Esophagus squamous epithelium (tissue), 5 donors: ENCODE measurements at places on chromosomes 1 and 21.

- no peak for DNase-seq
Measured at GRCh38 chr1:114448370-114449036, 62.5 kb downstream of the TRIM33 start.

DNA sequence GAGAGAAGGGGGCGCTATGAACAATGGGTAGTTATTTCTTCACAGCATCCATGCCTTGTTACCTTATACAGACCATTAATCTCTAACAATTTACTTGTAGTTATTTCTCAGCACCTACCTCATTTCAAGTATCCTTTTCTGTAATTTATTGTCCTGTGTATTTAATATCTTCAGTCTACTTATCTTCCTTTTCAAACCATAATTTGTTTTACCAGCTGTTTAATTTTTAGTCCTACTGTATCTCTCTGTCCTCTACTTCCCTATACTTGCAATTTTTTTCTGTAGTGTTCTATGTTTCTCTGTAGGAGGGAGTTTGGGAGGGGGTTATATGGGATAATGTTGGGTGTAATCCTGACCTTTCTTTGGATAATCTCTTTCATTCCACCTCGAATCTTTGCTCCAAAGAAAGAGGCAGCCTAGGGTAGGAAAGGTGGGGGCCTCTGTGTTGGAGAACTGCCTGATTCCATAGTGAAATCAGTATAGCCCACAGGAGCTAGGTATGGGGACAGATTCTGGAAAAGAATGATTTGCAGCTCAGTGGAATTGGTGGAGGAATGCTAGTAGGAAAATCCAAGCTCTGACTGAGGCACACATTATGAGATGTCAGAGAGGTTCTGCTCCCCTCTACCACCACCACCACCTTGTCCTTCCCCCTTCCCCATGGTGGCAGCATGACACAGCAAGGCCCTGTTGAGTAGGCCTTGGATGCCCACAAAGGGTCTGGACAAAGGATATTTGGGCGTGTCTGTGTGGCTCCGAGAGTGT is 642 bp downstream of the MLLT11 start:
- DNase-seq, result no peak

GRCh38 chr1:117106478-117106877 is 15.1 kb downstream of the TRIM45 start:
- no peak for DNase-seq

- no peak for DNase-seq
Measured at GRCh38 chr1:197024460-197024859, 42.6 kb downstream of the F13B start.

GRCh38 chr1:15618655-15619525 is 1.6 kb downstream of the DDI2 start:
- no peak for DNase-seq

GRCh38 chr1:5858844-5859407 is 133.3 kb downstream of the NPHP4 start:
- DNase-seq, result no peak

DNA sequence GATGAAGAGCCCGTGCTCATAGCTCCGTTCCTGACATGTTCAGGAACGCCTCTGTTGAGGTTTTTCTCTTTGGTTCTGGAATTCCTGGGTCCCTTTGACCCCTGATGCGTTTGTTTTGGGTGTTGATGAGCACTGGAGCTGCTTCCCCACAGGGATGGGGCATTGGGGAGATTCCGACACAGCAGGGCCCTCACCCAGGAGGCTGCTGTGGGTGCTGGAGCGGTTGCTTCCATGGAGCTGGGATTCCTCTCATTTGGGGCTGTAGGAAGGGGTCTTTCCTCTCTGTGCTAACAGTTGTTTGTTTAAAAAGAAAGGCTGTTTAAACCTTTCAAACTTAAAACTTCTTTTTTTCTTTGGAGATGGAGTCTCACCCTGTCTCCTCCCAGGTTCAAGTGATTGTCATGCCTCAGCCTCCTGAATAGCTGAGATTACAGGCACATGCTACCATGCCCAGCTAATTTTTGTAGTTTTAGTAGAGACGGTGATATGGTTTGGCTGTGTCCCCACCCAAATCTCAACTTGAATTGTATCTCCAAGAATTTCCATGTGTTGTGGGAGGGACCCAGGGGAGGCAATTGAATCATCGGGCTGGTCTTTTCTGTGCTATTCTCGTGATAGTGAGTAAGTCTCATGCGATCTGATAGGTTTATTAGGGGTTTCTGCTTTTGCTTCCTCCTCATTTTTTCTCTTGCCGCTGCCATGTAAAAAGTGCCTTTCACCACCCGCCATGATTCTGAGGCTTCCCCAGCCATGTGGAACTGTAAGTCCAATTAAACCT is 48.9 kb downstream of the SKI start:
- no peak for DNase-seq

DNA sequence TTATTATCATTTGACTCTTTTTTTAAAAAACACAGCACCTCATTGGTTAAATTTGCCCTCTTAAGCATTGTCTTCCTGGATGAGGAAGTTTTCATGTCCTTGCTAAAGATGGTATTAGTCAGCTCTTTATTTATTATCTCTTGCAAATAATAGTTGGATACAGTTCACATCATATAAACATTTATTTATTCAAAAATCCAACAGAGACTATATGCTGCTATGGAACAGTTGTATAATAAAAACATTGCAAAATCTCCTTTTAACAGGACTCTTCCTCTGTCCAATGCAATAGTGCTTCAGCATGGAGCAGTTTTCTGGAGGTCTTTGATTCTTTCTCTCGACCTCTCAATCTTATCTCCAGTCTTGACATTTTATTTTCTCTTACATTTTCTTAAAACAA is 49.5 kb upstream of the VCAM1 start:
- no peak for DNase-seq

DNA sequence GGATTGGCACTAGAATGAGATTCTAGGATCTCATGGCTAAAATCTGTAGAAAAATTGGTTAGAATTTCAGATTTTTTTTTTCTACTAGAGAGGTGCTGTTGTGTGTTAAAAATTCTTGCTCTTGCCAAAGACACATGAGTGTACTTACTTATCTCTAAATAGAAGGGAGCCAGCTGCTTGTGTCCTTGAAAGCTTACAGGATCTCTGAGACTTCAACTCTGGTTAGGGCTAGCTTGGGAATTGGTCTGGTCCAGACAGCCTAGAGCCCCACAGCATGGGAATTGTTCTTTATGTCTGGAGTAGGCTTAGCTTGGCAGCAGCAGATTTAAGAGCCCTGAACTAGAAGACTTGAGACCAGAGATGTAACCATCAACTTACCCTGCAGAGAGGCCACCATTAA is 37.3 kb downstream of the MACO1 start:
- DNase-seq, result no peak

DNA sequence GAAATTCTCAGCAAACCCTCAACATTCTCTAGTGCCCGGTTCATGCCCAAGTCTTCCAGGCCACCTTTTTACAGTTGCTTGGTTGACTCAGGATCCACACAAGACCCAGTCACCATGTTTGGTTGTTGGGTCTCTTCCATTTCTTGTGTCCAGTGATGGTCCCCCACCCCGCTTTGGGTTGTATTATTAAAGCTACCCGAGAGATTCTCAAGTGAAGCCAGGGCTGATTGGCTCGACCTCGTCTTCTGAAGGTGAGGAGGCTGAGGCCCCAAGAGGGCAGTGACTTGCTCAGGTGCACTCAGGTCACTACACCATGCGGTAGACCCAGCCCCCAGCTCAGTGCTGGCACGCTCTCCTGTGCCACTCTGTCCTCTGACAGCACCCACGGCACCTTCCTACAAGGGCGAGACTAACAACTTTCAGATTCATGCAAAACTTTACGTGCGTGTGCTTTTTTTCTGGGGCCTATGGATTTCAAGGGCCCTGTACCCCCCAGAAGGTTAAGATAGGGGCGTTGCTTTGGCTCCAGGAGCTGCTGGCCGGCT is 50.3 kb downstream of the CAPN9 start:
- no peak for DNase-seq

DNA sequence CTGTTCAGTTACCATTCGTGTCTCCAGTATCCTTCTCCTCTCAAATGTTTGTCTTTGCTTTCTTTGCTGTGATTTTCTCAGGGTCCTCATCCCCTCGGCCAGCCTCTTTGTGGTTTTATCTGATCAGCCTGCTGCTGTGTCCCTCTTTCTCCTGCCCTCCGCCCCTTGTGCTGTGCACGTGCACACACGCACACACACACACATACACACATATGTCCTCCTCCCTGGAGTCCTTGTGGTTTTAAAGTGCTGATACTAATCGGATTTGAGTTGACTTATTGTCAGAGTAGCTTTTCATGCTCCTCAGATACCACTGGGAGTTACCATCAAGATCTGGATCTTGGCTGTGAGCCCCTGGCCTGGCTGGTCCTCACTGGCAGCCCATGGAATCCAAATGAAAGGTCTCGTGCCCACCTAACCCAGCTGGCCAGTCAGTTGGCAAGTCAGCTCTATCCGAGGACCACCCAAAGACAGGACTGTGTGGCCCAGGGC is 34.1 kb downstream of the QSOX1 start:
- no peak for DNase-seq

GRCh38 chr1:205332015-205332791 is 10.7 kb upstream of the NUAK2 start:
- DNase-seq, result no peak

DNA sequence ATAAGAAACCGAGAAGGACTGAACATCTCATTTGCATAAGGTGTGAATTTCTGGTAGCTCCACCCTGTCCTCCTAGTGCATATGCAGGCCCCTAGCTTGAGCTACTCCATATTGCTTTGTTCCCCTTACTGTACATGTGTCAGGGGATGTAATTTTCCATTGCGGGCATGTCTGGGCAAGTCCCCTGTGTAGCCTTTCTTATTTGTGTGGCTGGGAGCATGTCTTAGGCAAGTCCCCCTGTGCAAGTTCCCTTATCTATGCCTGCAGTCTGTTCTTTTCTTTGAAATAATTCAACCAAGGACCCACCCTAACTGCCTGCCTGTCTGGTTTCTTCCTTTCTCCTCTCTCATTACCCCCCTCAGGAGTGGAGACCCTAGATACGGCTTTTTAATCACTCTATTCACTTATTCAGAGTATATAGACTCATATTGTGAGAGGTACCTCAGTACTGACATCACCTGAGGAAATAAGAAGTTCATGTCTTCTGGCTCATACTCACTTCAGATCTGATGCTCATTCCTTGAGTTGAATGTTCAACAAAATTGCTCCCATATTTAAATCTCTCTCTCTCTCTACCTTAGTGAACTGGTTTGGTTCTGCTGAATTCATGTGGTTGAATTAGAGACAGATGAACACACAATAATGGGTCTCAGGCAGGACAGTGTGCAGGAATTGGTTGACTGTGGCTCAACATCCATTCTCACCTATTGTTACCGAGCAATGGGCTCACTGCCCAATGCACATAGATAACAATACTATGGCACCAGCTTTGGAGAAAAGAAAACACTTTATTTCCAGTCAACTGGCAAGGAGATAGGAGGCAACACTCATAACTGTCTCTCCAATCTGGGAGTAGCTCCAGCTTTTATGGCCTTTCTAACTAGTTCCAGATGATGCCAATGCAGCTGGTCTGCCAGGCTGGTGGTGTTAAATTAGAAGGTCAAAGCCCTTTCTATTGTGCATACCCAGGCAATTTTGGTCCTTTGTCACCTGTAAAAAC is 27.9 kb upstream of the NPL start:
- no peak for DNase-seq

DNA sequence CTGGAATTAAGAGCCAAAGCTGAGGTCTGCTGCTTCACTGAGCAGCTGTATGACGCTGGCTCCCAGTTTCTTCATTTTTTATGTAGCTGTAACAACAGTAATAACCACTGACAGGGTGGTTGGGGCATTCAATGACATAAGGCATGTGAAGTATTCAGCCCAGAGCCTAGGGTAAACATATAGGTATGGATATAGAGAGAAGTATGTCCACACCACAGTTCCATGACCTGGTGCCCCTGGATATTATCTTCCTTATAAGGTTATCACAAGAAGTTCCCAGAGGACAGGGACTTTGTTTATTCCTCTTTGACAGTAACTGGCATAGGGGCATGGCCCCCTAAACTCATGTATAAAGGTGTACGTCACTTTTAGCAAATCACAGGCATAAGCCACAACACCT is 14.7 kb downstream of the RAB42 start:
- DNase-seq, result no peak

- DNase-seq, result no peak
Measured at GRCh38 chr1:210302501-210302900, 26.2 kb upstream of the HHAT start.

DNA sequence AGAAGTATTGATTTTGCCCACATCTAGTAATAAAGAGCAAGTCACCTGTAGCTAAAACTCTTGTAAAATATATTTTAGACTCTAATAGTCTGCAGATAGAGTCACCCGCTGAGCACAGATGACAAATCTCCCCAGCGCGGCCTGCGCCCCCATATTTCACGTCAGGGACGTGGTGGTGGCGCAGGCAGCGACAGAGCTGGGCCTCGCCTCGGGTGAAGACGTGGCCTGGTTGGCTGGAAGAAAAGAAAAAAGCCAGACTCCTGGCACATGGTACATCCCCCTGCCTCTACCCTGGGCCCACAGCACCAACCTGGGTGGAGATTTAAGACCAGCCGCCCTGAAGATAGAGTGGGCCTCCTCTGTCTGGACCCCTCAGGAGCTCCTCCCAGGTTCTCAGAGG is 6.0 kb upstream of the DMBX1 start:
- no peak for DNase-seq

GRCh38 chr1:3453891-3454810 is at the start of gene ARHGEF16:
Gene ARHGEF16, plus strand, starts transcription at chr1:3454665. Its CDS starts 8,420 bp downstream, at chr1:3463085.
- DNase-seq, result no peak

DNA sequence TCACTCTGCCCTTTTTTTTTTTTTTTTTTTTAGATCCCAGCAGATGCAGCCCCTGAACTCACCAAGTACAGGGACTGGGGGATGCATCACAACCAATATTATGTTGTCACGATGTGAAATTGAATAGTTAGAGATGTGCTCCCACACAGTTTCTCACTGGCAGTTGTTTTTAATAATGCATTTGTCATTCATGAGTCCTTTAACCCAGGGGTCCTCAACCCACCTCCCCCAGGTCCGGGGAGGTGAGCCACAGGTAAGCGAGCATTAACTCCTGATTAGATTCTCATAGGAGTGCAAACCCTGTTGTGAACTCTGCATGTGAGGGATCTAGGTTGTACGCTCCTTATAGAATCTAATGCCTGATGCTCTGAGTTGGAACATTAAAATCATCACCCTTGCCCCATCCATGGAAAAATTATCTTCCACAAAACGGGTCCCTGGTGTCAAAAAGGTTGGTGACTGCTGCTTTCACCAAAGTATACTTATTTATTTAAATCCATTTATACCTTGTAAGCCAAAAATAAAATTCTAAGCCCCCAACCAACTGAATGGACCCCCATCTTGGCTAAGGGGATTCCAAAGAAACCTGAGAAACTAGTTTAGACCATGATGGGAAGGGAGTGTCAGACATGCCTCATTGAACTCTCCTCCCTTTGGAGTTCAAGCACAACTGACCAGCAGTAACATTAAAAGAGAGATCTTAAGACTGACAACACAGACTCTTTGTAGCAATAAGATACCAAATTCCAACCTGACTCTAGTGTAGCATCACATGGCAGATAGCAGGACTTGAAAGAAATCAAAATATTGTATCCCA is 119.3 kb upstream of the ATP1A1 start:
- DNase-seq, result no peak
